ENCODE measurements at places on chromosomes 6 and 20. TPM values are rescaled to one million over a fixed set of nuclear protein-coding genes. Genes with fewer than 3 reads are reported as not detected.
A peak's percentile ranks its signal among the peaks of the same experiment; 100 is the strongest.

DNA sequence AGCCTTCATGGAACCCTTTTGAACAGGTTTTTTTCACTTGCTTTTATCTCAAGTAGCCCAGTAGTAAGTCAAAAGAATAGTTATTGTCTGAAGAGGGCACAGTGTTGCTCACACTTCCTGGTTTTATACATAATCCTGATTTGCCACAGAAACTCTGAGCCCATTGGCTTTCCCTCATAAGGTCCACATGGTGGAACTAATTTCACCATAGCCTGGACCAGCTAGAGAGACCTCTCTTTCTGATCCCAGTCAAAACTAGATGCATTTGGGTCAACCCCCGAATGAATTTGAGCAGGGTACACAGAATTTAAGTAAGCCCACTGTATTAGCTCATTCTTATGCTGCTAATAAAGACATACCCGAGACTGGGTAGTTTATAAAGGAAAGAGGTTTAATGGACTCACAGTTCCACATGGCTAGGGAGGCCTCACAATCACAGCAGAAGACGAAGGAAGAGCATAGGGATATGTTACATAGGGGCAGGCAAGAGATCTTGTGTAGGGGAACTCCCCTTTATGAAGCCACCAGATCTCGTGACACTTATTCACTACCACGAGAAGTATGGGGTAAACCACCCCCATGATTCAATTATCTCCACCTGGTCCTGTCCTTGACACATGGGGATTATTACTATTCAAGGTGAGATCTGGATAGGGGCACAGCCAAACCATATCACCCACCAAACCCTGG is 6.2 kb downstream of the RWDD2A start:
- DNase-seq, result no peak

DNA sequence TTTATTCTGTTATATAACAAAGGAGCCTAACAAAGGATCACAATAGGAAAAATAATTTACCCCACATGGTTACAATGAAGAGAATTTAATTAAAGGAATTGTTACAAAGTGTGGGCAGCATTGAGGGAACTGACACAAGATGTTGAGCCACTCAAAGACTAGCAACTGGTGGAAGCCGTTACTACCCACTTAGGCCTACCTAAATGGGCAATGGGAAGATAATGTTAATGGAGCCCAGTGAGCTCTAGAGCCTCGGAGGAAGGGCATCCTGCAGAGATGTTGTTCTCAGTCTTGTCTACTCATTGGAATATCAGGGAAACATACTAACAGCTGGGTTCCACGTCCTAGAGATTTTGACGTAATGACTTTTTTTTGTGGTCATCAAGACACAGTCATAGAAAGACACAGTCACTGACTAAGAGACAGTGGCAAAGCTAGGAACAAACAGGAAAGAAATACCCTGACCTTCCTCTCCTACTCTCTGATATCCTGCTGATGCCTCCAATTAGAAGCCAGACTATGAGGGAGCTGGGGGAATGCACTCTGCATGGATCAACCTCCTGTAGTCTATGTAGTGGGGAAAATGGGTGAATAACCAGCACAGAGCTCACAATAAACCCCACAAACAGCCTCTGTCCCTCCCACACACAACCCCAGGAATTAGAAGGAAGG is 523.8 kb upstream of the FLRT3 start:
- no peak for DNase-seq

- no peak for DNase-seq
These were observed 16.7 kb downstream of the ZNF292 start for GRCh38 chr6:87171938-87172633.

The SYCP2L gene
- total RNA-seq, result 0.20 TPM

The MRAP2 gene
- not detected for total RNA-seq

The PTPRA gene
- total RNA-seq, result 32.8 TPM

The COX4I2 gene
- total RNA-seq, result 6.8 TPM

GRCh38 chr6:149806127-149806526 is 56.6 kb downstream of the PCMT1 start:
- DNase-seq, result no peak

DNA sequence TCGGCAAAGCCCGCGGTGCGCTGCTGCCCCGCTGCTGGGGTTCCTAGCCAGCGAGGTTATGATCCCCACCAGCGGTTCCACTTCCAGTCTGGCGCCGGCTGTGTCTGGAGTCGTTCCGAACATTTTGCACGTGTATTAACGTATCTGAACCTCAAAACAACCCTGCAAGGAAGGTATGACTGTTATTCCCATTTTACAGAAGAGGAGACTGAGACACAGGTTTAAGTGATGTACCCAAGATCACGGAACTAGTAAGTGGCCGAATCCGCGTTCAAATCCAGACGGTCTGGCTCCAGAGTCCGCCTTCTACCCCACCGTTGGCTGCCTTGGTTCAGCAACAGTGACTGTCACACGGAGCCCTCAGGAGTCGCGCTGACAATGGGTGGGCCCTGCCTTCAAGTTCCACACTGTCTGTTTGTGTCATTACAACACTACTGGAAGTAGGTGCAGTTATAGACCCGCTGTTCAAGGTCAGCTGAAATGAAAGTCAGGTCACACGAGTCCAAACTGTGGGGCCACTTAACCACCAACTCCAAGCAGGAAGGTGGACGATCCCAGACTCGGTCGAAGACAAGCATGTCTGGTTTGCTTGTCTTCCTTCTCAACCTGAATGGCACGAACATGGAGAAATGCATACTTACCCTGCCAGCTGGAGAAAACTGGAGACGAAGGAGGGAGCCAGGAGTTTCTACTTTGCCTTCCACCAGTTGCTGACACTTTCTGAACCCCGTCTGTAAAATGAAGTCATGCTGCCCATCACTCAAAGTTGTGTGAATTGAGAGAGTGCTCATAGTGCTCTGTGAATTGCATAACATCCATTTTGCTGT is 803 bp upstream of the SRXN1 start:
- no peak for DNase-seq

DNA sequence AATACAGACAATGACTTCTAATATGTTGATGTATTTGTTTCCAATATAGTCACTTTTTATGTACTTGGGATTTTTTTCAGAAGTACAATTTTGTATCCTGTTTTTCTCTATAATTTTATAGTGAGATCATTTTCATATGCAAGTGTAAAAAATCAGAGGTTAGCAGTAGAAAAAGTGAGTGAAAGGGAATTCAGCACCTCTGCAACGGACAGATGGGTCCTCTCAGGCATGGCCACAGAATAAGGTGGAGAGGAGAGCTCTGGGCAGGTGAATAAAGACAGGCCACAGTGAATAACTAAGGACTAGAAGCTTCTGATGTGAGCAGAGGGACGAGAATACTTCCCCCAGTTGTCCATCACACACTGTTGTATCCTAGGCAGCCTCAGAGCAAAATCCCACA is 210.1 kb upstream of the CNR1 start:
- no peak for DNase-seq

- no peak for DNase-seq
These were observed 17.5 kb upstream of the PANK2 start for GRCh38 chr20:3871550-3872265.

GRCh38 chr20:62266851-62267250 is 28.5 kb downstream of the OSBPL2 start:
- no peak for DNase-seq

DNA sequence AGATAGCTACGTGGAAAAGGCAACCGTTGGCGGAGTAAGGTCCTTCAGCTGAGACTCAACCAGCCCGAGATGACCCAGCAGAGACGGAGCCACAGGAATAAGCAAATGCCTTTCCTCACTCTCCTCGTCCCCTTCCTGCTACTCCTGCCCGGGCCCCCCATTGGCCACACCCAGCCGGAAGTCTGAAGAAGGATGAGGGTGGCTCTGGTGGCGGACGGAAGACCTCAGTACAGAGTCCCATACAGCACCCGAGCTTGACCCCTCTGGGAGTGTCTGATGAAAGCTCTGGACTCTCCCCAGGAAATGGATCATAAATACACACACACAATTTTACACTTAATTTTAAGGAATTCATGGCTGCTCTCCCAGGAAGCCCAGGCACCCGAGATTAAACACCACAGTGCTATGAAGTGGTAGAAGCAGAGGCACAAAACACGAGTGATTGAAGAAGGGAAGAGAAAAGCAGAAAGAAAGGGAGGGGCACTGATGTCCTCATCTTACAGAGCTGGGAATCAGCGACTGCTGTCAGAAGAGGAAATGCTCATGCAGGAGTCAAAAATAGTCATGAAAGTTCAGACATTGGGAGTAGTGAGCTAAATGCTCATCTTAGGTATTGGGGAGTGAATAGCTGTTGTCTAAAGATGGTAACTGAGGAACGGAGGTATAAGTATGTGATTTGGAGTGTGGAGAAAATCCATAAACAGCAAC is 125.6 kb downstream of the BANF2 start:
- DNase-seq, result no peak

- no peak for DNase-seq
These were observed 501.2 kb downstream of the MMUT start for GRCh38 chr6:48961781-48962415.

The TSPO2 gene
- not detected for total RNA-seq

GRCh38 chr20:46246559-46246958 is 61.7 kb downstream of the CDH22 start:
- DNase-seq, result no peak

DNA sequence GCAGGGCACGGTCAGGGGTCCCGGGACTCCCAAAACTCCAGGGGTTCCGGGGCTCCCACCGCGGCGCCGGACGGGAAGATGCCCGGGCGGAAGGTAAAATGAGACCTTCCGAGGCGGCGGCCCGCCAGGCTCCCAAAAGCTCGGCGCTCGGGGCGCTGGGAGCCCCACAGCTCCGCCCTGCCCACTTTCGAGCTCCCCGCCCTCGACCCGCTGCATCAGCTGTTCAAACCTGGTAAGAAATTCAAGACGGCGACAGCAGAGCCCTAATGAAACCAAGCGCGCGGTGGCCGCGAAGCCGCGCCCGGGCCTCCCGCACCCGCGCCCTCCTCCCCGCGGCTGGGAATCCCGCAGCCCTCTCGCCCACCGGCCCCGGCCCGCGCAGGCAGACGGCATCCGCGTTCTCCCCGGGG is 369 bp downstream of the SLC4A11 start:
- no peak for DNase-seq

The FOXS1 gene
- total RNA-seq, result 4.2 TPM

- DNase-seq, result no peak
These were observed 235.5 kb upstream of the KCNQ5 start for GRCh38 chr6:72386324-72386723.

DNA sequence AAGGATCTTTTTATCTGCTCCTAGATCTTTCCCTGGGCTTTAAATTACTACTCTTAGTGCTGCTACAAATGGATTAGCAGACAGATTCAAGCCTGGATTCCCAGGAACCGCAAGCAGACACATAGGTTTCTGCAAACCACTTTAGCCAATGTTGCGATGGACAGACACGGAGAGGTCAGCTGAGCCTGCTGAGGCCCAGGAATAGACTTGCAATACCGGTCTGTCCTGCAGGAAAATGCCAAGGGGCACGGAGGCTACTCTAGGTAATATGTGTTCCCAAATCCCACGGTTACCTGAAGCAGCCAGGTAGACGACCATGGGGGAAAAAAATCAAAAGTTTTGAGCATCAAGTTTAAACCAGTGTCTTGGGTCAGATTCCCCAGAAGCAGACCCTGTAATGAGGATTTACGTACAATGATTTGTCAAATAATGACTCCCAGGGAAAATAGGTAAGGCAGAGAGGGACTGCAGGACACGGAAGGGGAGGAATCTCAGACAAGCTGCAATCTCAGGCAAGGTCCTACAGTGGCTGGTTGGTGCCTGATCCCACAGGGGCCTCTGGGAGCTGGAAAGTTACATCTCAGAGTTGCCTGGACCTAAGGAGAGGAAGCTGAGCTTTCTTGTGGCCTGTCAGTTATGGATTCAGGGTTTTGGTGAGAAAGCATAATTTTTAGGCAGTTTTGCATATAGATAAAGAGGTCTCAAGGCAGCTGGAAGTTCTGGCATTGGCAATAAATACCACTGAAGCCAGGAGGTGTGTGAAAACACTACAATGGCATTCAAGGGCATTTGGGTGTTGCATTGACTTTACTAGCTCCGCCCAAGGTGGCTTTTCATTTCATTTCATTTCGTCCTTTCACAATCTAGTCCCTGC is 12.5 kb downstream of the OTOR start:
- DNase-seq, result no peak

DNA sequence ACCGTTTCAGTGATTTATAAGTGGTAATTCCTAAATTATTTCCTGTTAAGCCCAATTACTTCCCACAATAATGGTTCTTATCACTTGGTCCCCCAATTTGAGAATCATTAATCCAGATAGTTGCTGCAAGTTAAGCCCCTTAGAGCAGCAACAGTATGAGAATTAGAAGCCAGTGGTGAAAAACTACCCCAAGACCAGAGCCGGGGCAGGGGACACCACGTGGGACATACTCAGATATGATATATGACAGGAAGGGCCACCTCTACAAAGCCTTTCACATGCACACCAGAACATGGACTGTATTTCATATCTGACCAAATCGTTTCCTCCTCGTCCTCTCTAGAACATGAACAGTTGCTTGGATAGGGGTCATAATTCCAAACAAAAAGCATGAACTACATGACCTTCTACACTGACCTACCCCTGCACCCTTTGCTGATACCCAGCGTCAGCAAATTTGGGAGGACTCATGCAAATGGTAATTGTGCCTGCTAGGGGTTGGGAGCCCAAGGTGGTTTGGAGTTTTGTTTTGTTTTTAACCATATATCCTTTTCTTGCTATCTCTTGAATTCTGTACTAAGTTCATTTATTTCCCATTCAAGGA is 3.9 kb downstream of the JAG1 start:
- DNase-seq, result peak; percentile 52

The NRN1 gene
- total RNA-seq, result 7.5 TPM

The MPIG6B gene
- total RNA-seq, result 0.55 TPM

- no peak for DNase-seq
These were observed 16.4 kb downstream of the SOX4 start for GRCh38 chr6:21609881-21610329.

- no peak for DNase-seq
These were observed 10.6 kb downstream of the MYB start for GRCh38 chr6:135191508-135192255.

DNA sequence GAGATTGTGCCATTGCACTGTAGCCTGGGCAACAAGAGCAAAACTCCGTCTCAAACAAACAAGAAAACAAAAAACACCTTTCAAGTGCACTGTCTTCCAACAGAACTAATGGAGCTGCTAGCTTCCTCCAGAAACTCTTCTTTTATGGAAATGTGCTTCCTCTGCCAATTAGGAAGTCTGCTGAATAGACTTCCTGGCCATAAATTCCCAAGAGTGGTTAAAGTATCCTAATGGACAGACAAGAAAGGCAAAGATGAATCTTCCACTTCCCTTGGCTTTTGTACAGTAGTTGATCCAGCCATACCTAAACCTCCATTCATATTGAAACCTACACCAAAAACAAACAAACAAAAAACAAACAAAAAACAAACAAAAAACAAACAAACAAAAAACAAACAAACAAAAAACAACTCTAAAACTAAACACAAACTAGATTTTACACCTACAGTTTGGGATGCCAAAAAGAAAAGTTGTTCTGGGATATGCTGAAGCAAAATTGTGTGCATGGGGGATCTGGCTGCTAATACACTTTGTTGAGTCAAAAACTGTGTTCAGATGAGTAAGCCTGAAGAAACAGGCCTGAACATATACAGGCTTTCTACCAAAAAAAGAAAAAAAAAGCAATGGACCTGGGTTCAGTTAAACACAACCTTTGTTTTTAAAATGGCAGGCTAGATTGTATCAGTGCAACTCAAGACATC is 59.8 kb upstream of the CARMIL1 start:
- DNase-seq, result no peak

GRCh38 chr20:51648571-51648947 is 106.0 kb upstream of the NFATC2 start:
- DNase-seq, result no peak
